ENCODE measurements at places on chromosomes 6 and 20.

DNA sequence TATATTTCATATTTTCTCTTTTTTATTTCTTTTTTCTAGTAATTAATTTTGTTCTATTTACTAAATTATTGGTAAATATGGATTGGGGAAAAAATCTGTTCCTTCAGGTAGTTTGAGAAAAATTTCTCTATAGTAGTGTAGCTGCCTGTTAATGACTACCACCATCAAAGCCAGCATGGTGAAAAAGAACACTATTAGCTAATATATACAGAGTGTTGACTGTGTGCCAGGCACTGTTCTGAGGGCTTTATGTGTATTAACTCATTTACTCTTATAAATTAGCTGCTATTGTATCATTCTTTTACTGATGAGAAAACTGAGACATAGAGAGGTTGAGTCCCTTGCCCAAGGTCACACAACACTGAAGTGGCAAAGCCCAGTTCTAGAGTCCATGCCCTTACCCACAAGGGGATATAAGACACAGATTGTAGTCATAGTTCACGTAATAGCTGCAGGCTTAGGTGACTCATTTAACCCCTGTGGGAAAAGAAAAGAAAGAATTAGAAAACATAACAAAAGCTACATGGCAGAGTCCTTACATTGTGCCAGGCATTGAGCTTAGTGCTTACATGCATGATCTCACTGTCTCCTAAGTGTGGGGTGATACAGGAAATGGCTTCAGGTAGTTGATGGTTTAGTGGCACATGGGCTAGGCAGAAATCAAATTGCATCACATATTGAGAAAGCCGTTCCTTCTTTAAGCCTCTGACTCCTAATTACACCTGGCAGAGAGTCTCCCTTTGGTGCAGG, 12.2 kb upstream of the AKIRIN2 start:
- DNase-seq = peak; percentile 52

GRCh38 chr20:25071734-25072133, 10.2 kb downstream of the VSX1 start:
- no peak for DNase-seq

- no peak for DNase-seq
Measured at GRCh38 chr20:8526610-8527009, 394.5 kb downstream of the PLCB1 start.

GRCh38 chr20:40545478-40545877, 143.6 kb downstream of the MAFB start:
- DNase-seq = no peak

DNA sequence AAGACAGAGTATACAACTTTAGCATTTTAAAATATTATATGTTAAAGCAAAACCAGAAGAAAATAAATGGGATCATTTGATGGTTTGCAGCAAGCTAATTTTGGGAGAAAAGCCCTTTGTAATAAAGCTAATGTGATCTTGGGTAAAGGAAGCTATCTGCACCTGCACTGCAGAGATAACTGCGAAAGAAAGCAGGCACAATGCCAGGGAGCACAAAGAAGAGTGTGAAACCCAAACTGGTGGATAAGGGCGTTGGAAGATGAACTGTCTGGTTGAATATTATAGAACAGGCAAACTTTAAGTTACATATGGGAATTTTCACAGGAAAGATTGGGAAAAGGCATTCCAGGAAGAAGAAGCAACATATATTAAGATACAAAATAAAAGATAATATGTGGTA, 179.2 kb upstream of the KHDRBS2 start:
- DNase-seq = no peak

- DNase-seq = no peak
Measured at GRCh38 chr6:88062376-88062775, 14.7 kb downstream of the SPACA1 start.

DNA sequence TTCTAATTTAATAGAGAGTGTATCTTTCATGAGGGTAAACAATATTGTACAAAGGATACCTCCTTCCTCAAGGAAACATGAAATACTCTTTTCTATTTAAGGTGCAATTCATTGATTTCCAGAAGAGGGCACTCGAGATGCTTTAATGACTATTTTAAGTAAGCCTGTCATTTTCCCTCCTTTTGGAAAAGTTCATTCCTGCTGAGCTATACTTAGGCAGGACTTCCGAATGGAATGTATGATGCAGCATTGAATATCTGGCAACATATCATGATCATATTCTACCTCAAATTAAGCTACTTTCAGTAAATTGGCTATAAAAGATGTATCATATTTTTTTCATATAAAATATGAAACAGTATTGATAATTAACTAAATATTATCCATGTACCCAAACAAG, 5.0 kb downstream of the DST start:
- DNase-seq = peak; percentile 47

DNA sequence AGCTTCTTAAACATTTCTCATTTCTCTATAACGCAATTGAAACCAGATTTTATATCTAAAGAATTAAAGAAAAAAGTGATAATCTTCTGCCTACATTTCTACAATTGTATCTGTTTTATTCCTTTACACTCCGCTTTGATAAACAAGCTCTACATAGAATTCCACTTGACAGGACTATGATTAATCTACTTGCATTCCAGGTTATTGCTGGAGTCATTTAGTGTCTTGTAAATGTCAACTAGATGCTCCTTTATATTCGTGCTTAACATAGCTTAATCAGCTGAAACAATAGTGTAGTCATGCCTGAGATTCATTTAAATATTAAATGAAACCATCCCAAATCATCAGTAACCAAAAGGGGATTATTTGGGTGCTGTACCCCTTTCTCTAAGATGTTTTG, 284.0 kb downstream of the TRDN start:
- no peak for DNase-seq
